ENCODE measurements at places on chromosomes 4 and X.

DNA sequence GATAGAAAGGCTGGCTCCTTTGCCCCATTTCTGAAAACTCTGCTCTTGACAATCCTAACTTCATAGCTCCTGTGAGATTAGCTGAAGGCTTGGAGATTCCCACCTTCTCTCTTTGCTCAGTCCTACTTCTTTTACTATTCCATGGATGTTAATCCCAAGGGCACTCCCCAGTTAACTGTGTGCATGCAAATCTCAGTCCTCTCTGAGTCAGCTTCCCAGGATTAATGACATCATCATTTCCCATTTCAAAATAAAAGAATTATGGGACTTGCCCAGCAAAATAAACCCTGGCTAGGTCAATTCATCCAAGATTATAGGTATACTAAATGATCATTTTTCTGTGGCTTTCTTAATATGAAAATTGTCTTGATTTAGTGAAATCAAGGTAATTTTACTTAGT is 328.6 kb upstream of the NR3C2 start:
- DNase-seq = no peak

- no peak for DNase-seq
These were observed 512.6 kb upstream of the FAM241A start for GRCh38 chr4:111632641-111633151.

GRCh38 chrX:154372612-154373022 is 1.8 kb downstream of the FLNA start:
- DNase-seq = no peak

DNA sequence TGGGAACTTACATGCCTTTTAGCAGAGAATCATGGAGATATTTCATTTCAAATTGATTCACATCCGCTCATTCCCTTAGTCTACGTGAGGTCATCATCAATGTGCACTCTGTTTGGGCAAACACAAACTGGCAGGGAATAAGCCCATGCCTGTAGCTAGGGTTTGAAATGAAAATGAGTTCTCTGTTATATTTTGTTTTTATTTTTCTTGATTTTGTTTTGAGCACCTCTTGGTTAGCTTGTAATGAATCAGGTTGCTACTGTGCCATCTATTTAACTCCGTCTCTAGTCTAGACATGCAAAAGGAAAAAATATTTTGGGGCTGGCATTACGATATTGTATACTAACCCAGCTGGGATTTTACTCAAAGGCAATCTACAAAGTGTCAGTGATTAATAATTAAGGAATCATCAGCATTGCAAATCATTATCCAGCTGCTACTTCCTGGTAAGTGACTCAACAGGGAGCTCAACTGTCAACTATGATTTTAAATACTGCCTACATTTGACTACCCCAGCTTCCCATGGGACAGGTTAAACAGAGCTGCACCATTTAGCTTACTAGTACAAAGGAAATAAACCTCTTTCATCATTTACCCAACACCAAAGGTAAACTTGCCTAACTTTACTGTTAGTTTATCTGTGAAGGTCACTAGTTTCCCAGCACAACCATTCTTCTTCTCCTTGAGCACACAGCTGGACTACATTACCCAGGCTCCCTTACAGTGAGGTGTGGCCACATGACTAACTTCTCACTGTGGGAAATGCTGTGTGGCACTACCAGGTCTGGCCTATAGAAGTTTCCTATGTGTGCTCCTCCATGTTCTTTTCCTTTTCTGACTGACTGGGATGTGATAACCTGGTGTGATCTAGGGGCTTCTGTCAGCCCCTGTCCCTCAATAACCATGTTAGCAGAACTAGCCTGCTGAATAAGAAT is 21.2 kb upstream of the TRPC5OS start:
- DNase-seq = no peak

DNA sequence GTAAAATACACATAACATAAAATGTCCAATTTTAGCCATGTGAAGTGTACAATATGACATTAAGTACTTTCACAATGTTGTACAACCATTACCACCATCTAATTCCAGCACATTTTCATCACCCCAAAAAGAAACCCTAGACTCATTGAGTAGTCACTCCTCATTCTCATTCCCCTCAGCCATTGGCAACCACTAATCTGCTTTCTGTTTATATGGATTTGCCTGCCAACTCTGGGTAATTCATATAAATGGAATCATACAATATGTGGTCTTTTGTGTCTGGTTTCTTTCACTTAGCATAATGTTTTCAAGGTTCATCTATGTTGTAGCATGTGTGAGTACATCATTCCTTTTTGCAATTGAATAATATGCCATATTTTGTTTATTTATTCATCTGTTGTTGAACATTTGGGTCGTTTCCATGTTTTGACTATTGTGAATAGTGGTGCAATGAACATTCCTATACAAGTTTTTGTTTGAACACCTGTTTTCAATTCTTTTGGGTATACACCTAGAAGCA is 43.0 kb downstream of the EIF2S3 start:
- DNase-seq = no peak

GRCh38 chr4:16496501-16496900 is 270.2 kb upstream of the TAPT1 start:
- DNase-seq = no peak

DNA sequence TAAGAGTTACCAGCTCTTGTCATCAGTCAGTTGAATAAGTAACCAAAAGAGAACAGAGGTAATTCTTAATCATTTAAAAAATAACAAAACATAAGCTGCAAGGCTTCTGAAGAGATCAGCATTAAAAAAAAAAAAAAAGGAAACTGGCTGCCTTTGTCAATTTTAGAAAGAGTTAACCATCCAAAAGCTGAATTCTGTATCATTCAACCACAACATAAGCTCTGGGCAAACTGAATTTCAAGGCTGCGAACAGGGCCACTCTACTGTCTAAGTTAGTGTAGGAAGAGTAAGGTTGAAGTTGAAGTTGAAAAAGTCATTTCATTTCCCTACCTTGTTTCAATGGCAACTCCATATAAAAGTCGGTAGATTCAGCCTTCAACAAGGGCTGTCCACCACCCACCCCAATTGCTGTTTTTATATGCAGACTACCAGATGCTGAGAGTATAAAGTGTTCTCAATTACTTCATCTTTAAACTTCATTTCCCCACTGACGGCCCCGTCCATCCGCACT is 1.1 kb upstream of the LIN54 start:
- DNase-seq = peak; percentile 47

Data from Kasumi-1 (cell line).